Memory B cell (primary cell): ENCODE measurements at places on chromosomes 6 and 20.

- DNase-seq = no peak
Observed at GRCh38 chr6:136015531-136015930, 164.0 kb downstream of the PDE7B start.

DNA sequence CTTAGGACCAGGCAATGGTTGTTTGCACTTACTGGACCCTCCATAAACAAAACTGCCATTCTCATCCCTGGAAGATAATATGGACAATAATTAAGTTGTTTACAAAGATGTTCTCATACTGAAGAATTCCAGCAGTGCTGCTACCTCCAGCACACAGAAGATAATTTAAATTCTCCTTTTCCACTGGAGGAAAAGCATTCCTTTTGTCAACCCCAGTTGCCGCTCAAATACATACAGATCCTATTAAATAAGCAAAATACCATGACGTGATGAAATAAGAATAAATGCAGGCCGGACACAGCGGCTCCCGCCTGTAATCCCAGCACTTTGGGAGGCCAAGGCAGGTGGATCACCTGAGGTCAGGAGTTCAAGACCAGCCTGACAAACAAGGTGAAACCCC, 54.5 kb upstream of the IPCEF1 start:
- no peak for DNase-seq

GRCh38 chr20:9945408-9945807, 89.4 kb upstream of the ANKEF1 start:
- DNase-seq = no peak

DNA sequence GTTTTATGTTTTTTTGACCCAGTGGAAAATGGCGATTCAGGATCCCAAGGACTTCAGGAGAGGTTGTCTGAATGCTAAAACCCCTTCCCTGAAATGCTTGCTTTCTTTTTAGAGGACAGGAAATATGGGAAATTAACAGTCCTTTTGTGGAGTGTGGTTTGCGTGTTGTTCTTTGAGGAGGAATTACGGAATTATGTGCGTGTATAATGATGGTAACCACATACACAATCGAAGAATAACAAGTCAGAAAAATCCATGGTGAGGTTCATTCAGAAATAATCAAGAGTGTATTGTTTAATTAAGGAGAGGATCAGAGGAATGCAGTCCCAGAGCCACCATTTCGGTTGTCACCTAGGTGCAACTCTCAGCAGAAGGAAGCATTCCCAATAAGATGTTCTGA, 73.2 kb downstream of the PHACTR3 start:
- no peak for DNase-seq

- DNase-seq = no peak
Observed at GRCh38 chr20:11891077-11891775, 26.5 kb upstream of the BTBD3 start.

DNA sequence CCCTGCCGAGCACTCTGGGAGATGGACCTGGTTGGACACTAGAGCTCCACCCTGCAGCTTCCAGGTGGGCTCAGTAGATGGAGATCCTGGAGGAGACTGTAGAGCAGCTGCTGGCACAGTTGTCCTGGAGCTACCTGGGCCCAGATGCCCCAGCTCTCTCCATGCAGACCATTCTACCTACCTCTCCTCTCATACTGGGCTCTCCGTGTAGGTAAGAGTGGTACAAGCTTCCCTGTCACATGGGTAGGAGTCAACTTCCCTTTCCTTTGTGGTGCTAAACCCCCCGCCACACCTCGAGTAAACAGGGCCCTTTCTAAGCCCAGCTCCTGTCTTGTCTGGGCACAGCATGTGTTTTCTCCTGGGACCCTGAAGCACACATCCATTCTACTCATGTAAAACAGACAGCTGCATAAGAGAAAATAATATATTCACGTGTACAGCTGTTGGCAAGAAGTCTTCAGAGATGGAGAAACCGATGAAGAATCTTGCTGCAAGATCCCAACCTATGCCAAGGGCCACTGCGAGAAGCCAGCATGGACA, 108.1 kb upstream of the DUSP22 start:
- DNase-seq = no peak

DNA sequence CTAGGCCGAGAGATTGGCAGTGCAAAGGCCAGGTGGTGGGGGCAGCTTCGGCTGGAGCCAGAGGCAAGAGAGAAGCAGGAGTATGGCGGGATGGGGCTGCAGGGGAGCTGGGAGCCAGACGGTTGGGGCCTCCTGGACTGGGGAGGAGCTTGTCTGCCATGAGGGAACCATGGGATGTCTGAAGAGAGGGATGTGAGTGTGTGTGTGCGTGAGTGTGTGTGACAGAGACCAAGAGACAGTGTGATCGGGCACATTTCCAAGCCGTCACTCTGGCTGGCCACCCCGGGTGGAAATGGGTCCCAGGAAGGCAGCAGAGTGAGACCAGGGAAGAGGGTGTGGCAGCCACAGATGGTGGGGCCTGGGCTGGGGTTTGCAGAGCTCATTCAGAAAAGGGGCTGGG, 13.8 kb downstream of the PHACTR3 start:
- no peak for DNase-seq

GRCh38 chr6:41600499-41601247, 37.6 kb upstream of the MDFI start:
- no peak for DNase-seq

DNA sequence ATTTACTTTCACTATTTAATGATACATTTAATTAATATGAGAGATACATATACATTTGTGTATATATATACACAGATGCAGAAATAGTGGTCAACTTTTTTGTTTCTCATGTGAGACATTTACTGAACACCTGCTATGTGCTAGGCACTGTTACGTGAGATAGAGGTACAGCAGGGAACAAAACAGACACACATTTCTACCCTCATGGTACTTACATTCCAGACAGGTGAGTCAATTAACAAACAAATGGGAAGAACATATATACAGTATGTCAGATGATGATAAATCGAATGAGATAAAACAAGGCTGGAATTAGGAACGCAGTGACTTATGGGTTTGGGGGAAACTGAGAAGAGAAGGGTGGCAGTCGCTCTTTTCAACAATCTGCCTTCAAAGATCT, 5.1 kb downstream of the TFB1M start:
- DNase-seq = no peak

GRCh38 chr20:59192533-59192896, 28.9 kb downstream of the ZNF831 start:
- no peak for DNase-seq

- peak; percentile 47 for DNase-seq
Observed at GRCh38 chr6:170529839-170530469, 23.2 kb downstream of the PSMB1 start.

DNA sequence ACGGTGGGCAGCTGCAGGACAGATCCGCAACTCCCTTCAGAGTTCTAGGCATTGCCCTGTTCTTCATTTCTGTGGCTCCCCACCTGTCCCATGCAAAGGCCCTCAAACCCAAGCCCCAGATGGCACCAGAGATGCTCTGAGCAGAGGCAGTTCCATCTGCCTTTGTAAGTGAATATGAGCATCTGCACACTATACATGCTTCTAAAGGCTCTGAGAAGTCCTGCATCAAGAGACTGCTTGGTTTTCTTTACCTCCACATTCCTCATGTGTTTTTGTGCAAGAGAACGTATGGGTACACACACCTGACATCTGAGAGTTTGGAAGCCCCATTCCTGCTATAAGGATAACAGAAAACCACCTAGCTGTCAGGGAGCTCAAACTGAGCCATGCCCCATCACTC, 14.4 kb upstream of the CST7 start:
- DNase-seq = no peak

DNA sequence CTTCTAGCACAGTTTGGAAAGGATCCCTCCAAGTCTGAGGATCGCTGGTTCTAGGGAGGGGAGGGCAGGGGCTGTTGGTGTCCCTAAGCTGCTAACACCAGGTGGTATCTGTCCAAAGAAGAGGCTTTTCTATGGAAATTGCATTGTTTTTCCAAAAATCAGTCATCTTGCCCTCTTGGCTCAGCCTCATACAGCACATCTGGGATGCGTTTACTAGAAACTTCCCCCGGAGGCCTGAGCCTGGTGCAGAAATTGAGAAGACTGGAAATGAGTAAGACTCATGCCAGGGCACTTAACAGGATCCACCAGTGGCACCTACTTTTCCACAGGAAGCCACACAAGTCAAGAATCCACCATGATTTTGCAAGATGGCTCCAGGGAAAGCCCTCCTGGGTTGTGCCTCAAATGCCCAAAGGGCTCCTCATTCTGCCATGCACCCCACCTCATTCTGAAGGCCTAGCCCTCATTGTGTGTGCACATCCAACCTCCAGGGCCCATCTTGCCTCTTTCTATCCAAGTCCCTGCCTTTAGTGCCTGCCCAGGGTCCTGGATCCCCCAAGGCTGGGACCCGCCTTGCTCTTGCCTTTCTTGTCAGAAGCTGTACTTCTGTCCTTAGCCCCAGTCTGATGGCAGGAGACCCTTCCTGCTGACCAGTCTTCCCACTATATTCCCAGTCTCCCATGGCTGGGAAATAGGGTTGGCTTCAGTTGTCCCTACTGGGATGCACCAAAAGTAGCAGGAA, 97.6 kb downstream of the MRPL14 start:
- no peak for DNase-seq

DNA sequence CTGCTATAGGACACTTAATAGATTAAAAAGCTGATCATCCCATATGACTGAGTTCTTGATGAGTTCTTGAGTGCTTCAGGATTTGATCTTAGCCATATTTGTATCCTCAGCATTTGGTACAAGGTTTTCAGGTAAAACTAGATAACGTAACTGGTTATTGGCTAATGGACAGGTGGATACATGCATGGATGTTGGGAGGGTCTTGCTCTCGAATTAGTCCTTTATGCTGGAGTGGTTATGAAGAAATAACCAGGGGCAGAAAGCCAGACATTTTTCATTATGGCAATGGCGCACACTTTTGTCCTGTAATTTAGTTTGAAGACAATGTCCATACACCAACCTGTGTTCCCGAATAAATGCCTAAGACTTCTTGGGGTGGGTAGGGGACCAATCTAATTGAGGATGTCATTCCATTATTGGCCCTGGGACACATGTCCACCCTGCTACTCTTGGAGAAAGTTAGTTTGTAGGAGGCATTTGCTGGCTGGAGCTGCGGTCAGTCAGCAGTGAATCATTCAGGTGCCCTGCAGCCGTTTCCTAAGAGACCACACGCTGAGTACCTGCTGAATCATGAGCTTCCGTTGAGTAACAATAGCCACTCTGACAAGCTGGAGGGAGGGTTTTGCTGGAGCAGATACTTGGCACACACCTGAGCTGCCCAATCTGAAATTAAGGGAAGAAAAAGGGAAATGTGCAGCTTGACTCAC, 194.4 kb downstream of the FOXA2 start:
- no peak for DNase-seq

- DNase-seq = no peak
Observed at GRCh38 chr6:12058172-12058961, 46.3 kb downstream of the HIVEP1 start.

GRCh38 chr20:31934968-31935764, 16.7 kb downstream of the PDRG1 start:
- DNase-seq = no peak
